Astrocyte (in vitro differentiated cells and primary cell): ENCODE measurements at places on chromosomes 13 and 19.

- DNase-seq: peak; percentile 62
These were observed 7.3 kb downstream of the MRPL4 start for GRCh38 chr19:10259162-10259905.

DNA sequence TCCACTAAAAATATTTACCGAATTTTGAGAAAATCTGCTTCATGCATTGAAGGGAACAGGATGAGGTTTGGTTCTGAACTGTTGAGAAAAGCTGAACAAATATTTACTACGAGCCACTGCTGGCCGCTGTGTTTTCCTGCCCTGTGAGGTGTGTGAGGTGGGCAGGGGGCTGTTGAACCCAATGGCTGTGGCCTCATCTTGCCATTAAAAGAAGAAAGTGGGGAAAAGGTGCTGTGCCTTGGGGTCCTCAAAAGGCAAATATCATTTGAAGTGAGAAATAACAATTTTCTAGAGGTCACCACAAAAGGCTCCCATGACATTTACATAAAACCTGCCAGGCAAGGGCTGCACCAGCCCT lies 44.7 kb downstream of the KLF2 start:
- no peak for DNase-seq

DNA sequence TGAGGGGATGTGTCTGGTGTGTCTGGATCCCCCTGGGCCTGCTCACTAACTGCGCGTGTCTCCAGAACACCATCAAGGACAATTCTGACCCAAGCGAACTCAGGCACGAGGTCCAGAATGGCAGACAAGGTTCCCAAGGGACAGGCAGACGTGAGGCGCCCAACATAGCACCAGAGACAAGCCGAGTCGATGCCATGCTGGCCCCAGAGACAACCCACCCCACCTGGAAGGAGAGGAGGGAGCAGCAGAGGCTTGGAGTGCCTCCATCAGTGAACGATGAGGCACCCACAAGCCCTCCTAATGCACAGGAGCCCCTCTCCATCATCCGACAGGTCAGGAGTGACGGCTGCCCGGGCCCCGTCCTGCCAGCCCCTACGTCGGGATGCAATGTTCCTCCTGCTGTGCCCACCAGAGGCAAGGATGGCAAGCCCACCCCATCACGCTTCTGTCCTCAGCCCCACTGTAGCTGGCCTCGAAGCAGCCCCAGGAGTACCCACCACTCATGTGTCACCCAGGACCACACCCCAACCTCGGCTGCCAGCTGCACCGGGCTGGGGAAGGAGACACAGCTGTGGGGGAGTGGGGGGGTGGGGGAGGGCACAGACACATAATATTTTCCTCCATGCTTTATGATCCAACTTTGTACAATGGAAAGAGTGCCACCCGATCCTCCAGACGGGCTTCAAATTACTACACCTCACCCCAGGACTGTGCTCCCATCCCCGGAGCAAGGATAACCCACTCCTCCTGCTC lies 11.8 kb downstream of the AP3D1 start:
- no peak for DNase-seq

DNA sequence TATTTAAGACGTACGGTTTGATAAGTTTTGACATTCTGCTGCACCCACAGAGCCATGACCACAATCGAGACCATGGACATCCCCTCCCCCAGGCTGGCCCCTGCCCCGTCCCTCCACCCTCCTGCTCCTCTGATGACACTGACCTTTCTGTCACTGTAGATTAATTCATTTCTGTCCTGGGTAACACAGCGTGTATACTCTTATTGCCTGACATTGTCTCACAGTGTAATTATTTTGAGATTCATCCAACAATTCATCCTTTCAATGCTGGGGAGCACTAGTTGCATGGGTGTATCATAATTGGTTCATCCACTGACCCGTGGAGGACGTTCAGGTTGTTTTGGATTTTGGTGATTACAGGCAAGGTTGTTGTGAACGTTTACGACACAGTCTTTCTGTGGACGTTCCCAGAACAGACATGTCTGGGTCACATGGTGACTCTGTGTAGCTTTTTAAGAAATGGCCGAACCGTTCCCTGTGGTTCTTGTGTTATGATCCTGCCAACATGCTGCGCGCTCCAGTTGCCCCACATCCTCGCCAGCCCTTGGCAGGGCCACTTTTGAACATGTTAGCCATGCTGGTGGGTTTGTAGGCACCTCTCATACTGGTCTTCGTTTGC lies 41.9 kb downstream of the C13orf46 start:
- DNase-seq: no peak

GRCh38 chr19:4929186-4929585 lies 19.9 kb downstream of the UHRF1 start:
- DNase-seq: peak; percentile 84

GRCh38 chr13:112875627-112876026 lies 93.4 kb upstream of the MCF2L start:
- no peak for DNase-seq

GRCh38 chr19:15257782-15258181 lies 25.5 kb upstream of the EPHX3 start:
- DNase-seq: no peak

DNA sequence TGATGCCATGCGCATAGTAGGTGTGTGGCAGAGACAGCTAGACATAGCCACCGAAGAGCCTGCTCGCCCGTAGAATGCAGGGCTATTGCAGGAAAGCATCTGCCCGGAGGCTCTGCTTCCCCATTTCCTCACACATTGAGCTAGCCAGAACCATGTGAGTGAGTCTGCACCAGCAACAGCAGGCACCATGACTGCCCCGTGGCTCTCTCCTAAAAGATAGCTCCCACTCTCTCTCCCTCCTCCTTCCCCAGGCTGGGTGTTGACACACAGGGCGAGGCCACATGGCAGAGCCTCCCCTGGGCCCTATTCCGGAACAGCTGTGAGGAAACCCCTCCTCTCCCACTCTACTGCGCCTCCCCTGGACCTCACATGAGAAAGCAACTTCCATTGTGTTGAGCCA lies 52.3 kb upstream of the ATP12A start:
- DNase-seq: no peak
